ENCODE measurements at places on chromosomes 1 and 21.

DNA sequence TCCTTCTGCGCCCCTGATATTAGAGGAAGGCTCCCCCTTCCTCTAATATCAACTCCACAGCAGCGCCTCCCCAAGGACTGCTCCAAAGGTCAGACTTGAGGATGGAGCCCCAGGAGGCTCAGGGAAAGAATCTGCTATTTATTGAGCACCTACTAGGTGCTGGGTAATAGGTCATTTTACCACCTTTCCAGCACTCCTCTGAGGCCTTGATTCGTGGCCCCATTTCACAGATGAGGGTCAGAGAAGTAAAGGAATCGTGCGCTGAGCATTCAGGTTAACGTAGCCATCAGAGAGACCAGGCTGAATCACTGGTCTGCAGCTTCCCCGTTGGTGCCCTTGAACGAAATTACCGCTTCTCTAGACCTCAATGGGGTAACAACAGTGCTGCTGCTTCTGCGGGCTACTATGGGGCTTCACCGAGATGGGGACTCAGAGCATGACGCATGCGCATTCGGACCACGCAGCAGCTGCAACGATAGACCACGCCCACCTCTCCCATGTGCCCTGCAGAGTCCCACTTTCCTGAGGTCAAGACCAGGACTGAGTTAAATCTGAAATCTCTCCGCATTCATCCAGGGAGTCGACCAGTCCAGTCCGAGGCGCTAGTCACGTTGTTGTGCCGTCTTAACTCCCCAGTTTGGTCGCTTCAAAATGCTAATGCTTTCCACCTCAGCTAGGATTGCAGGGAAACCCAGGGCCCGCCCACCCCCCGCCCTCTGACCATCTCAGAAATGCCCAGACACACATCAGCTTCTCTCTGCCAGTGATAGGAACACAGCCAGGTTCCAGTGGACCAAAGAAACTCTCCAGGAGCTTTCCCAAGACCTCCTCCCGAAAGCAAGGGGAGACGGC lies 12.9 kb downstream of the CAMK2N1 start:
- peak; percentile 38 for DNase-seq

- no peak for DNase-seq
Observed at GRCh38 chr1:37761416-37762095, 3.4 kb downstream of the EPHA10 start.

- no peak for DNase-seq
Observed at GRCh38 chr21:28674763-28675162, 317.9 kb downstream of the LTN1 start.

DNA sequence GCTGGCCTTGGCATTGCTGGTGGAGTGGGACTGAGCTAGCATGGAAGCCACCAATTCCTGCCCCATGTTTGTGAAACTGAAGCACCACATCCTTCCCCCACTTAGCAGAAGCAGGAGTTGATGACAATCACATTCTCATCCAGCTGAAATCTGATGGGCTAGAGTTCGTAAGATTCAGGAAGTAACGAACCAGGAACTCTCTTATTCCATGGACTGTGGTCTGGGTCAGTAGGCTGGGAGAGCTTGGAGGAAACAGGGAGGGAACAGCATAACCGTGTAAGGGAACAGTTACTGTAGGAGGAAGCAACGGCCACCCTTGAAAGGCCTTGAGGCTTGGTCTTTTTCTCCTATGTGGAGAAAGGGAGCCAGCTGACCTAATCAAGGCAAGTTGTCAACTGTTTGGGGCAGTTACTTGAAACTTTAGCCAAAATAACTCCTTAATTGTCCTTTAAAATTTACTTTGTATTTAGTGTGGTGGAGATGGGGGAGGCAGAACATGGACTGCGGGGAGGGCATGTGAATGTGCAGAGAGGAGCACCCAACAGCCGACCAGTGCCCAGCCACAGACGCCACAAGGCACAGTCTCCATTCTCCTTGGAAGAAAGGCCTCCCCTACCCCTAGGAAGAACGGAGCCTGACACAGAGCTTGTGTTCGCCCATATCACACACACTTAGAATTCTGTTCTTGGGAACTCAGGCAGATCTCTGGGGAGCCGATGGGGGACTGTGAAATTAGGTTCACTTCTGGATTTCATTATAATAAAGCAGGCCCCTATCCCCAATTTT lies 2.0 kb upstream of the COQ8A start:
- DNase-seq: no peak

GRCh38 chr1:24071941-24072340 lies 40.0 kb downstream of the MYOM3 start:
- no peak for DNase-seq

DNA sequence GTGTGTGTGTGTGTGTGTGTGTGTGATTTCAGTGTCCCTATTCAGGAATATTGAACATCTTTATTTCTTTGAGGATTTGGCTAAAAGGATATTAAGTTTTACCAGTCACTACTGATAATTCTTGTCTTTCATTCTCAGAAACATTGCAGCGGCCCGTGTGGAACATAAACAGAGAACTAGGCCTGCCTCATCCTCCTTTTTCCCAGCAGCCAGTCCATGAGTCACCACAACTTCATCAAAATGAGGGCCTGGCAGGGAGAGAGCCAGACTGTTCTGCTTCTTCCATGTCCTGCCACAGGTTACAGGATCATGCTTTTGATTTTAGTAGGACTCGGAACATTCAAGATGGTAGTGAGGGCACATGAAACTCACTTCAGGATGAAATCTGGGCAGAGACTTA lies 50.7 kb downstream of the LRIG2 start:
- no peak for DNase-seq

DNA sequence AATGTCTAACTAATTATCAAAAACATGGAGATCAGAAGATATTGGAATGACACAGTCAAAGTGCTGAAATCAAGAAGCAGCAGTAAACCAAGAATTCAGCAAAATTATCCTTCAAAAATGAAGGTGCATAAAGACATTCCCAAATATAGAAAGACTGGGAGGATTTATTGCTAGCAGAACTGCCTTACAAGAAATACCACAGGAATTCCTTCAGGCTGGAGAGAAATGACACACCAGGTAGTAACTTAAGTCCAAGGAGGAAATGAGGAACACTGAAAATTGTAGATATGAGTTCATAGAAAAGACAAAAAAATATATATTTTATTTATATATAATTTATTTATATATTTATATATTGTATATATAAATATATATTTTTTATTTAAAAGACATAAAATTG lies 217.2 kb downstream of the RPS6KC1 start:
- no peak for DNase-seq

- no peak for DNase-seq
Observed at GRCh38 chr21:44952929-44953627, 13.2 kb downstream of the SLX9 start.

- DNase-seq: peak; percentile 52
Observed at GRCh38 chr1:13228343-13228781, 2.4 kb upstream of the PRAMEF18 start.

DNA sequence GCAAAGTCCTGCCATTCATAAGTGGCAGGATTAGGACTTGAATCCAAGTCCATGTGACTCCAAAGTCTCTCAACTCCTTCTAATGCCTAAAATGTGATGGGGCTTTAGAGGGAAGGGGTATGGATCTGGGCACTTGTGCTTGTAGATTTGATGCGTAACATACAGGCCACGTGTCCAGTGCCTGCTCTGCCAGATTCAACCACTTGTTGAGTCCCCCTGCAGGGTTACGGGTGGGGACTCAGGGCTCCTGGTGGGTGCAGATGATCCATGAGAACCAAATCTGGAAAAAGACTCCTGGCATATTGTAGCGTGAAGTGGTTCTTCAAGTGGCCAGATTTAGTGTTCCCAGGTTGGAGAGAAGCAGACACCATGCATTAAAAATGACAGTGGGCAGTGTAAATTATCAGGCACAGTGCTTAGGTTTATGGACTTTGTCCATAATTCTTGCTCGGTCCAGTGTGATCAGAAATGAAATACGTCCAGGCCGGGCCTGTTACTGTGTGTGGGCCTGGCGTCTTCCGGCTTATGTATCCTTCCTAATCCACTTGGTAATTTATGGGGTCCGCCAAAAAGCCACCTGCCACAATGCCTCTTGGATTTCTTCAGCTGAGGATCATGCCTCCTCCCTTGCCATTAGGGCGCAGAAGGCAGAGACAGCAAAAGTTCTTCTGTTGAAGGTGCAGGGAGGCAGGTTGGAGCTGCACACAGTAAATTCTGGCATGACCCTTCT lies 51.2 kb upstream of the LRP8 start:
- no peak for DNase-seq

- peak; percentile 81 for DNase-seq
Observed at GRCh38 chr1:206461602-206462455, 8.4 kb upstream of the IKBKE start.

DNA sequence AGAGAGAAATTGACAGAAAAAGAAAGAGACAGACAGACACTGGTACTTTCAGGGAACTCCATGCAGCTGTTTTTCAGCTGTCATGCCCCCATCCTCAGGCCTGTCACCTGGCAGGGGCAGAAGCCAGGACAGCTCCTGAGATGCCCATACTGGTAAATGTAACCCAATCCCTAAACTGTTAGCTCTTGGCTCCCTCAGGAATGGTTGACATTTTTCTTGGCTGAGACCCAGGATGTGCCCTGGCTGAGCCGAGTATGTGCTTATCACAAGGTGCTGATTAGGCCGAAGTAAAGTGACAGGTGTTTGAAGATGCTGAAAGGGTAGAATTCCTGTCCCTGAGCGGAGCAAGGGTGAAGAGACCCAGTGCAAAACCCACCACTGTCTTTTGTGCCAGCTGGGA lies 50.7 kb downstream of the PGM1 start:
- DNase-seq: no peak

DNA sequence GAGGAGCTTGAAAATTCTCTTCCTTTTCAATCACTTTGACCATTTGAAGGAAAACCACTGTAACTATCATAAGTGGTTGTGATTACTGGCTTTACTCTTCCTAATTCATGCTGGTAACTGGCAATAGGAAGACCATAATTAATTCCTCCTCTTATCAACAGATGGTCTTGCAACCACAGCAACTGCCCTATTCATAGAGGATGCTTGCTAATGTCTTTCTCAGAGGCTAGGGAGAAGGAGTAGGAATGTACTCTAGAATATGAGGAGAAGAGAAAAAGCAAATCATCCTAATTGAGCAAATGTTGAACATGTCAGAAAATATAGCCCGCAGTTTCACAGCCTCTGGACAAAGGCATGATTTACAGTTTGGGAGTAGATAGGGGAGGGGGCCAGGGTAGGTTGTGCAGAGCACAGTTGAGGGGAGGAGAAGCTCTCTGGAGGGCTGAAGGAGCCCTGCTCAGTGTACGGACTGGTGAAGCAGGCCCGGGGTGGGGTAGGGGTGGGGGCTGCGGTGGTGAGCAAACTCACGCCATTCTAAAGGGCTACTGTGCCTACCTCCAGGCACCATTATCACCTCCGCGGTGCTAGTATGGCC lies 192.9 kb downstream of the PCP4 start:
- DNase-seq: no peak

DNA sequence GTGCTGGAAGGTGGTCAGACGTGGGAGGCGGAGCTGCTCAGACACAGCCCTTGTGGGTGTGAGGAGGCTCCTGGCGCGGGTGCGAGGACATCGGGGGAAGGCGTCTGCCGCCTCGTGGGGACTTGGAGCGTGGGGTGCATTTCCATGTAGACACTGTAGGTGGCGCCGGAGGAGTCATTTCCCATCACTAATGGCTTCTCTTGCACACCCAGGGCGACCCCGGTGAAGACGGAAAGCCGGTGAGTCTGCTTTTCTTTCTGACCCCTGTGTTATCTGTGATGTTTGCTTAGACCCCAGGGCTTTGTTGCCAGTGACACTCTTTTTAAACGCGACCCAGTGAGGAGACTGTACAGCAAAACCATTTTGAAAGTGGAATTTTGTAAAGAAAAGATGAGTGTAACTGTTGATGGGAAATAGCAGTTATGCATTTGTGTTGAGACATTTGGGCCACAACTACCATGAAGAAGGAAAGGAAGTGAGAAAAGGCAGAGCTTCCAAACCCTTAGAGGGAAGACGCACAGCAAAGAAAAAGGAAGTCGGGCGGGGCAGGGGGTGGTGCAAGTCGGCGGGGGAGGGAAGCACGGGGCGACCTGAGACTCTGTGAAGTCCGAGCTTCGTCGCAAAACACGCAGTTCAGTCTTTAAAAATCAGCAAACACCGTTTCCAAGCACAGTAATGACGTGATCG lies 64.0 kb downstream of the SLC19A1 start:
- DNase-seq: peak; percentile 86

- DNase-seq: no peak
Observed at GRCh38 chr1:10019561-10019960, 13.2 kb upstream of the UBE4B start.

Measured in activated CD4-positive, alpha-beta memory T cell treated with anti-CD3 and anti-CD28 coated beads for 36 hours (primary cell).